Sciatic nerve (tissue), 2 donors: ENCODE measurements at places on chromosomes 1 and 21. TPM values are rescaled to one million over a fixed set of nuclear protein-coding genes. Genes with fewer than 3 reads are reported as not detected.

A3GALT2 gene
- not detected for total RNA-seq

CFAP141 gene
- total RNA-seq, result not detected

SLC35F3 gene
- total RNA-seq, result not detected

C1orf159 gene
- total RNA-seq, result 12.0 TPM

CCDC185 gene
- not detected for total RNA-seq

HFM1 gene
- total RNA-seq, result 2.3 TPM

VAMP4 gene
- 30.0 TPM for total RNA-seq

NT5C1A gene
- total RNA-seq, result 1.4 TPM

DNA sequence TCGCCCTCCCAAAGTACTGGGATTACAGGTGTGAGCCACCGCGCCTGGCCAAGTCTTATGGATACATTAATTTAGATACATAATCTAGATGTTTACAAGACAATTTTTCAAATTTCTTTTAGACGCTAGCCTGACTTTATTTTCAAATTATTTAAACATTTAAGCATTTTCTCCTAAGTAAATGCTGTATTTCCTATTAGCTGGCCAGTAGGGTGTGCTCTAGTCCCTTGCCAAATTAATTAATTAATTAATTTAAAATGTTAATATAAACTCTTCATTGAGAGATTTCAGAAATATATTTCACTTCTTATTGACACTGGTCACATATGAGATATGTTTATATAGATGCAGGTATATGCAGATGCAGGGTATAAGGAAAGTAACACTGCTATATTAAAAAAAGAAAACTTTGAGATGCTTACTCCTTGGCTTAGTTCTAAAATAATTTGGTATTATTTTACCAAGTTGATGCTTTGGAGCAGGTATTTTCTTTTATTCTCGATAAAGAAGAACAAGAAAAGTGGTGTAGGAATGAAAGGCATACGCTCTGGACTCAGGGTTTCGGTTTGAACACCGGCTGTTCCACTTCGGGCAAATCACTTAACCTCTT lies 5.2 kb upstream of the ERRFI1 start:
- no peak for DNase-seq

DNA sequence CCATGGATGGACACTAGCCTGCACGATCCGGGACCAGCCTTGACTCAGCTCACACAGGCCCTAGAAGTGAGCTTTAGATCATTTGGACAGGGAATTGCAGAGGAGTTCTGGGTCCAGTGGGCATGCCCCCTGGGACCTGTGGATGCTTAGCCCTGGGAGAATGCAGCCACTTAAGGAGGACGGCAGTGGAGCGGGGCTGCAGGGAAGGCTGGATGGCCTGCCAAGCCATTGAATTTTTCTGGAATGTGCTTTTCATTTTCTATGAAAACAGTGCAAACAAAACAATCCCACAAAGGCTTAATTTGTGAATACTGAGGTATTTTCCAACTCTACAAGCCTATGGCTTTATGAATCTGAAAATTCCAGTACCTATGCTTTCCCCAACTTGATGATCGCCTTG lies 80.4 kb upstream of the GCLM start:
- DNase-seq, result no peak

DNA sequence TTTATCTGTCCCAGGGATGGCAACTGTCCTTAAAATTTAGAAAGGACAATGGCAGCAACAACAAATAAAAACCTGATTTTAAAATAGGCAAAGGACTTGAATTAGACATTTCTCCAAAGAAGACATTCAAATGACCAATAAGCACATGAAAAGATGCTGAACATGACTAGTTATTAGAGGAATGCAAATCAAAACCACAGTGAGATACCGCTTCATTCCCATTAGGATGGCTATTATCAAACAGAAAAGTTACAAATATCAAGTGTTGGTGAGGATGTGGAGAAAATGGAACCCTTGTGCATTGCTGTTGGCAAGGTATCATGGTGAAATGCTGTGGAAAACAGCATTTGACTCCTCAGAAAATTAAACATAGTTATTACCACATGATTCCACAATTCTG lies 120.7 kb downstream of the CRB1 start:
- no peak for DNase-seq

DNA sequence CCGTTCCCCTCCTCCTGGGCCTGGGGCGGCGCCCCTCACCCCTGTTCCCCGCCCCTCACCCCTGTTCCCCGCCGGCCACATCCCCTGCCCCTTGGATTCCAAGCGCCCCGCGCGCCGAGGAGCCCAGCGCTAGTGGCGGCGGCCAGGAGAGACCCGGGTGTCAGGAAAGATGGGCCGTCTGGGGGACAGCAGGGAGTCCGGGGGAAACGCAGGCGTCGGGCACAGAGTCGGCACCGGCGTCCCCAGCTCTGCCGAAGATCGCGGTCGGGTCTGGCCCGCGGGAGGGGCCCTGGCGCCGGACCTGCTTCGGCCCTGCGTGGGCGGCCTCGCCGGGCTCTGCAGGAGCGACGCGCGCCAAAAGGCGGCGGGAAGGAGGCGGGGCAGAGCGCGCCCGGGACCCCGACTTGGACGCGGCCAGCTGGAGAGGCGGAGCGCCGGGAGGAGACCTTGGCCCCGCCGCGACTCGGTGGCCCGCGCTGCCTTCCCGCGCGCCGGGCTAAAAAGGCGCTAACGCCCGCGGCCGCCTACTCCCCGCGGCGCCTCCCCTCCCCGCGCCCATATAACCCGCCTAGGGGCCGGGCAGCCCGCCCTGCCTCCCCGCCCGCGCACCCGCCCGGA lies at the start of gene TP73:
Gene TP73 (plus strand): TSS at position 587 of the 618 bp plus-strand sequence. CDS start 29,850 bp downstream, outside the sequence.
- no peak for DNase-seq

- no peak for DNase-seq
Measured at GRCh38 chr1:207244409-207244801, 77.1 kb upstream of the CD55 start.

DNA sequence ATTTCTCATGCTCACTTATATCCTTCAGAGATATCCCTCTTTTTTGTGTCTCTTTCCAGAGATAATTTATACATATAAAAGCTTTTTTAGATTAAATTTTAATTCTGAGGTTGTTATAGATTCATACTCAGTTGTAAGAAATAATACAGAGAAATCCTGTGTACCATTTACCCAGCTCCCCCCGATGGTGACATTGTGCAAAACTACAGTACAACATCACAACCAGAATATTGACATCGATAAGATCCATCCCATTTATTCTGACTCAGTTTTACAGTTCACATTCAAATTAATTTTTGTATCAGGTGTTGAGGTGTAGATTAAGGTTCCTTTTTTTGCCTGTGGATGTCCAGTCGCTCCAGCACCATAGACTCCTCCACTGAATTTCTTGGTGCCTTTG lies 14.3 kb downstream of the DMRTB1 start:
- no peak for DNase-seq

DNA sequence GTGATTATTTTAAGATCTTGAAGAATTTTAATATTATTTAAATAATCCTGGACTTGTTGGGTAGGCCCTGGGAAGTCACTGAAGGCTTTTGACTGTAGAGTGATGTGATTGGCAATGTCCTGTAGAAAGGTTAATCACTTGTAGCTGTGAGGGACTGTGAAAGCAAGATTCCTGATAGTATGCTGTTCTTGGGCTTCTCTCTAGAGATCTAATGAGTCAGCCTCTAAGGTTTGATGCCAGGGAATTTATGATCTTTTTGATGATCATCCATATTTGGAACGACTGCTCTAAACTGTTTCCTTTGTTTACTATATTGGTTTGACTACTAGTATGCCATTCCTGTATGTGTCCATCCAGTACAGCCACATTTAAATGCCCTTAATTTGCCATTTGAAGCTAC lies 56.5 kb downstream of the CAMSAP2 start:
- no peak for DNase-seq

- no peak for DNase-seq
Measured at GRCh38 chr1:199204231-199204630, 565.4 kb downstream of the PTPRC start.

GRCh38 chr1:224784265-224785039 lies 145.0 kb upstream of the DNAH14 start:
- no peak for DNase-seq

DNA sequence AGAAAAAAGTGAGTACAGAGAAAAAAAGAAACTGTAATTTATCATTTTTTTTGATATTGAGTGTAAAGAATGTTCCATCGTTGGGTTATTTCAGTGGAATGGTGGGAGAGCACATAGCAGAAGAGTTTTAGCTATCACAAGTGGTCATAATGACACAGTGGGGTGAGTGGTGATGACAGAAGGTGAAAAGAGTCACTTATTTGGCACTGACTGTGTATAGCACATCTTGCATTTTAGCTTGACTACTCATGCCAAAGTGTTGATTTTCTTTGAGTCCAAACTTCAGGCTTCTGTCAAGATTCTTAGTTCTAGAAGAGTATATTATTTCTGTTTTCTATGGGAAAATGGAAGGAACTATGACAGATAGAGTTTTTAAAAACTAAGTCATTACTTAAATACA lies 261.2 kb downstream of the GRIK1 start:
- DNase-seq, result no peak

DNA sequence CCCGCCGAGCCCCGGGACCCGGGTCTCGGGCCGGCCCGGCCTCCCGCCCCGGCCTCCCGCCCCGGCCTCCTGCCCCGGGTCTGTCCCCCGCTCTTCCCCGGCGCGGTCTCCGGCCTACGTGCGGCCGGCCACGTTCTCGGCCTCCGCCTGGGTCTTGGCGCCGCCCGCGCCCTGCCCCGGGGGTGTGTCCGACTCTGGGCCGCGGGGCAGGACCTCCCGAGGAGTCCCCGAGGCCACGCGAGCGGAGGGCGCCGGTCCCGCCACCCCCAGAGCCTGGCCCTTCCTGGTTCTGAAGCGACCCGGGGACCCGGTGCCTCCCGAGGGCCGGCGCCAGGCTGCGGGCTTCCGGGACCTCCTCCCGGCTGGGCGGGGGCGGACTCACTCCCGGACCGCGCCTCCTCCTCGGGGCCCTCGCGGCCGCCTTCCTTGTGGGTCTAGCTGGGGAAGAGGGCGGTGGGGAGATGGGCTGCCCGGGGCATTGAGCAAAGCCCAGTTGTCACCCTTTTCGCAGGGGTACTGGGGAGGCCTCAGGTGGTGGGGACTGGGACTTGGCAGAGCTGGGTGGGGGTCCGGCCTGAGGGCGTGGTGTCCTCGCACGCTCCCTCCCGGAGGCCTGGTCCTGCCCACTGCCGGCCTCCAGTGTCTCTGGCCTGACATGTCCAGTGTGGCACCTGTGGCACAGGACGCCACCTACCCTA lies 558 bp downstream of the PFKL start:
- DNase-seq, result peak; percentile 88

DNA sequence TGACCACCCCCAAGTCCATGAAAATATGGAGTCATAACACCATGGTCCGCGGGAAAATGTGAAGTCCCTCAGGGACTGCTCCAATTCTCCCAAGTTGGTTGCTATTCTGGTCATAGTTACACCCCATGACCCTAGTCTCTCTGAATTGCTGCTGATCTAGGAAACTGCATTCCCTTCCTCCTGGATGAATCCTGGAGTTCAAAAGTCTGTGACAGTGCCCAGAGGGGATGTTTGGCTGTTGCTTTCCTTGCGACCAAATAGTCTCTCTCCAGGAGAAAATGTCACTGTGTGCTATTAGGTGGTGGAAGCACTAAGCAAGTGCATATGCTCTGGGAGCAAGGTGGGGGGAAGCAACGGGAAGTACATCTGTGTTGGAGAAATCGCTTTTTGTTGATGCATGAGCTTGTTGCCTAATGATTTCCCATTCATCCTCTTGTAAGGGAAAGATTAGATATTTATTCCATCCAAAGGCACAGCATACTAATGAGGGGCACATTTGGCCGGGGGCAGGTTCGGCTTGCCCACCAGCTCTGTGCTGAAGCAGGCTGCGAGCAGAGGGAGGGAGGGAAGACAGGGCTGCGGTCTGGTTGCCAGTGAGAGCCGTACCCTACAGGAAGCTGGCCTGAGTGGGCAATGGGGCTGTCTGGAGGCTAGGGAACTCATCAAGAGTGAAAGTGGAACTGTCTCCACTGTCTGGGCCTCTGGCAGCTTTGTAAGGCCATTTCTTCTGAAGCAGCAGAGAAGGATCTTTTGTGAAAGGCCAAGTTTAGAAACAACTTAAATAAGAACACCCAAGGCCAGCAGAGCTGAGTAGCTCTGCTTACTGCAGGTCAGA lies 27.2 kb downstream of the SYT6 start:
- DNase-seq, result peak; percentile 4

GRCh38 chr1:67100833-67101232 lies 33.9 kb downstream of the C1orf141 start:
- DNase-seq, result no peak

- no peak for DNase-seq
Measured at GRCh38 chr1:201476670-201477344, 7.8 kb upstream of the PHLDA3 start.

DNA sequence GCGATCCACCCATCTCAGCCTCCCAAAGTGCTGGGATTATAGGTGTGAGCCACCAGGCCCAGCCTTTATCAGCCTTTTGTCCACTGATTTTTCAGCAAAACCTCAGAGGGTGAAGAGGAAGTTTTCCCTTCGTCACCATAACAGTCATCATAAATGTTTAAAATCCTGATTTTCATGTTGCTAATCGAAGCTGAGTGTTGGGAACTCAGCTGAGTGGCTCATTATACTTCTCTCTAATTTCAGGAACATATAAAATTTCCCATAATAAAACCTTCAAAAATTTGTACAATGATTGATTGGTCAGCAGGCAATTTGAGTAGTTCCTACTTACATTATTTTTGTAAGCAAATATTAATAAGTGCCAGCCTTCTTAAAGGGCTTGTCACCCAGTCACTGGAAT lies 31.8 kb upstream of the IFNGR2 start:
- no peak for DNase-seq

DNA sequence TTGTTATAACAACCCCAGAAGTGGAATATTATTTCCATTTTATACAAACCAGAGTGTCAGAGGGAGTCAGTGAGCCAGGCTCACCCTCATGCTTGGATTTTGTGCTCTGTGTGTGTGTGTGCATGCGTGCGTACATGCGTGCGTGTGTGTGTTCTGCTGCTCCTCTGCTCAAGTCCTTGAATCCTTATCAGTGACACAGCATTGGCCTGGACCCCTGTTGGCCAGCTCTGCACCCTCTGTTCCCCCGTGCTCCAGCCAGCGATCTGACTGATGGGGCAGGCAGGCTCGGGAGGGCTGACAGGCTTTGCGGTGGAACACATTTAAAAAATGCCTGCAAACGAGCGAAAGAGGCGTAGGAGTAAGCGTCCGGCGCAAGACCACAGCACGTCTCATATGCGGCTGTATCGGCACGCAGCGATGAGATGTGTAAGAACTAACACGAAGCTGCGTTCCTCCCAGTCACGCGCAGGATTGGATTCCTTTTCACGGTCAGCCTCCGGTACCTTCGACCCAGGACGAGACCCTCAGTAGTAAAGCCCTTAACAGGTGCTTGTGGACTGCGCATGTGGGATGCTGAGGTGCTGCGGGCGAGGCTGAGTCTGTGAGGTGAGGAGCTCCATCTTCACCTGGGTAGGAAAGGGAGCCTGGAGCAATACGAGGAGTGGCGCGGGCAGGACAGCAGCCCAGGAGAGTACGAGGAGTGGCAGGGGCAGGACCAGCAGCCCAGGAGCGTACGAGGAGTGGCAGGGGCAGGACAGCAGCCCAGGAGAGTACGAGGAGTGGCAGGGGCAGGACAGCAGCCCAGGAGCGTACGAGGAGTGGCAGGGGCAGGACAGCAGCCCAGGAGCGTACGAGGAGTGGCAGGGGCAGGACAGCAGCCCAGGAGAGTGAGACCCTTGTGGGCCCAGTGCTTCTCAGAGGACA lies 130.9 kb downstream of the GALNT2 start:
- no peak for DNase-seq
